ENCODE measurements at places on chromosomes 2 and 18. TPM values are rescaled to one million over a fixed set of nuclear protein-coding genes. Genes with fewer than 3 reads are reported as not detected.

- no peak for DNase-seq
Measured at GRCh38 chr2:120605231-120605935, 130.3 kb upstream of the GLI2 start.

DNA sequence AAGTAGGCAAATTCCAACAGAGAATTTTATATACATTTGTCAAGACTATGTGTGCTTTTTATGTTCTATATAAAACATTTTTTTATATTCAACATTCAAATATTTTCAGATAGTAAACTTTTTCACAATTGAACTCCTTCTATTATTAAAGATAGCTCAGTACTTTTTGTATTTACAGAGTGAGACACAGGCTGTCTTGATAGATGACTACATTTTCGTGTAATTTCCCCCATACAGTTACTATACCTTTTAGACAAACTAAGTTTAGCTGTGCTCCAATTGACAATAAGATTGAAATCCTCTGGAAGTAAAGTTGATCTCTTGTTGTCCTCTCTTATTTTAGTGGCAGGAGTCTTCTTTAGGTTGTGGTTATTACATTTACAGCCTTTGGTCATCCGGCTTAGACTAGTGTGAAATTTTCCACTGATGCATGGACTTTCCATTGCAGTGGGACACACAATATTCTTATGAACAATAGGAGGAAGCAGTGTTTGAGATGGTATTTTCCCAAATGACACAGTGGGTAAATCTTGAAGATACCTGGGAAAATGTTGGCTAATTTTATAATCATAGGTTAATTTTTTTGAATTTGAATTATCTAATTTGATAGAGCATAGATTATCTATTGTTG is 21.0 kb downstream of the ZSWIM2 start:
- no peak for DNase-seq

The TEKT4 gene
- not detected for polyA plus RNA-seq

DNA sequence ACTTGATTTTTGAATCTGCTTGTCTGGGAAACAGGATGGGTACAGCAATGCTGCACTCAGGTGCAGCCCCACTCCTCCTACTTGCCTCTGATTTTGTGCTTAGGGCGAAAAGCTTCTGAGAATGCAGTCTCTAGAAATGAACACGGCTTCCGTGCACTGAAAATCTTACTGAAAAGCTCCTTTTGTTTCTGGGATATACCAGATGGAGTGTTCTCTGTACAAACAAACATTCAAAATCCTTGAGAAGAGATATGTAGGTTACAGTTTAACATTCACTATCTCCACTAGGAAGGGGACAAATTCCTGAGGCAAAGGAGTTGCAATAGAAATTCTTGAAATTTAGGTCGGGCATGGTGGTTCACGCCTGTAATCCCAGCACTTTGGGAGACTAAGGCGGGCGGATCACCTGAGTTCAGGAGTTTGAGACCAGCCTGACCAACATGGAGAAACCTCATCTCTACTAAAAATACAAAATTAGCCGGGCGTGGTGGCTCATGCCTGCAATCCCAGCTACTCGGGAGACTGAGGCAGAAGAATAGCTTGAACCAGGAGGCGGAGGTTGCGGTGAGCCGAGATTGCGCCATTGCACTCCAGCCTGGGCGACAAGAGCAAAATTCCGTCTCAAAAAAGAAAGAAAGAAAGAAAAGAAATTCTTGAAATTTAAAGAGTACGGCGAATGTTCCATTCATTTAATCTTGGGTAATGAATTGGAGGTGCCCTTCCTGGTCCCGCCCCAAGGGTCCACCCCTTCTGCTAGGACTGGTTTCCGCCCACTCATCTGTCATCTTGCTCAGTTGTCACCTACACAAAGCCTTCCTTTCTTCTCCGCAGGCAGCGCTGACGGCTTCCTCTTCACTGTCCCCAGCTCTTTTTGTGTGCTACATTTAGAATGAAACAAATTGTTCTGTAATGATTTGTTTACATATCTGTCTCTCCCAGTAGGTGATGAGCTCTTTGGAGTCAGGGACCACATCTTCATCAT is 92.4 kb downstream of the SOCS6 start:
- peak; percentile 72 for DNase-seq

- DNase-seq = no peak
Measured at GRCh38 chr18:68469049-68469625, 245.8 kb downstream of the TMX3 start.

The ZEB2 gene
- 32.8 TPM for polyA plus RNA-seq

DNA sequence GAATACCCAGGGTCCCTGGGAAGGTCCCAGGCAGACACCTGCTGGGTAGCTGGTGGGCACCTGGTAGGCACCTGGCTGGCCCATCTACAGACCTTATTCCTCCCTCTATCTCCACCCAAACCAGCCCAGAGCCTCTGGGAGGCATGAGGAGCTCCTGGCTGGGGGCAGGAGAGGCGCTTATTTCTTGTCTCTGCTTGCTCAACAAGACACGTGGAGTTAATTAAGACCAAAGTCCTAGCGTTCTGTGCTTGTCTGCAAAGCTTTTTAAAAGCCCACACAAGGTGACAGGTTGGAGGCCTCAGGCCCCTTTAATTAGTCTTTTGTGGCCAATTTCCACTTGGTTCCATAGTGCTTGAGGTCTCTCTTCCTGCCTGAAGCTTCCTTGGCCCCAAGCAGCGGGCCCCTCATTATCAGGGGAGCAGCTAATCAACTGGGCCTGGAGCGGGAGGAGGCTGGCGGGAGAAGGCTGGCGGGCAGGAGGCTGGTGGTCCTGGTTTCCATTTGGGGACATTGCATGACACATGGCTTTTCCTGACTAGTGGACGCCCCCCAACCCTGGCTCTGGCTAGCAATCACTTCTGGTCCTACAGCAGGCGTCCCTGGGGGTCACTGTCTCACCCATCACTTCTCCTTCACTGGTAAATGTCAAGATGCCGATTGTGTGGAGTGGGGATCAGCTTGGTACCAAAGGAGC is 65.4 kb upstream of the HDAC4 start:
- peak; percentile 83 for DNase-seq

The ALLC gene
- not detected for polyA plus RNA-seq

The ANKRD29 gene
- 6.1 TPM for polyA plus RNA-seq

DNA sequence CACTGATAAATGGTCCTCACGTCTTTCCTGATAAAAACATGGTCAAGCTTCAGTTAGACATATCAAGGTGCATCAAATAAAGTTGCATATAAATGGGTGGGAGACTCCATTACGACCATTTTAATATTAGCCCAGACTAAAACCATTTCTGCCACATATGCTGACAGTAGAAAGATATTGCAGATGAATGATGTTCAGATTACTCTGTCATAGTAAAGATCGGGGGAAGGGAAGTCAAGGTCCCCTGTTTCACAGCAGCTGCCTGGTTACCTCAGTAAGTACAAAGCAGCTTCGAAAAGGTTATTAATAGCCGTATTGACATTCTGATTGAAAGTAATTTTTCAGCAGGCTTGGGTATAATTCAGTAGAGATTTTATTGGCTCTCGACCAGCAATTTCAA is 927.7 kb upstream of the CDH2 start:
- no peak for DNase-seq

DNA sequence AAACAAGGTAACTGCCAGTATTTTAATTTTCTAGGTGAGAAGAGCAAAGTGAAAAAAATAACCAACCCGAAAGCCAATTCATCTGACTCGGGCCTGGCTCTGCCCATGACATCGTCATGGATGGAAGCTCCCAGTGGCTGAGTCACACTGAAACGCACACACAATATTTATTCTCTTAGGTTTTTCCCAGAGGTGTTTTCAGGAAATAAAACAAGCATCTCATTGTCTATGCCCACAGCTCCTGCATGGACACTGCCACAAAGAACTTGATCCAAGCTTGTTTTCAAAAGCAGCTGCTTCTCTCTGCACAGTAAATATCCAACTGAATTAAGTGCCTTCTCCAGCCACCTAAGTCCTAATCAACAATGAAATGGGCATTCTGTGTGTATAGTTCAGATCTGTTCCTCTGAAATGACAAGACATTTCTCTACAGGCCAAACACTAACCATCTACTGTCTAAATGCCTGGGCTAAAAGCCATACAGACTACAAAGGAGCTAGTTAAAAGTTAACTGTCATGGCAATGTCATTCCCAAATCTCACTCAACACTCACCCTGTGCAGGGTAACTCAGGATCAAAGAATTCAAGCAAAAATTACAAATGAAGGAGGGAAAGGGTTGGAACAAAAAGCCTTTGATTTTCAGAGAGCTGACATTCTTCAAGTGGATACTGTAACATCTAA is 62.9 kb downstream of the RPL31 start:
- DNase-seq = no peak

Measured in large intestine (tissue), 12 donors.